ENCODE measurements at places on chromosomes 6 and 20. TPM values are rescaled to one million over a fixed set of nuclear protein-coding genes. Genes with fewer than 3 reads are reported as not detected.

Gene RSPO4
- 8.5 TPM for total RNA-seq

Gene NTSR1
- total RNA-seq, result 0.57 TPM

Gene KCNK16
- total RNA-seq, result not detected

Gene GABRR1
- 0.24 TPM for total RNA-seq

- no peak for DNase-seq
These were observed 127.7 kb upstream of the LRFN2 start for GRCh38 chr6:40714576-40715564.

GRCh38 chr6:23154159-23154558, 584.8 kb downstream of the HDGFL1 start:
- DNase-seq, result no peak

DNA sequence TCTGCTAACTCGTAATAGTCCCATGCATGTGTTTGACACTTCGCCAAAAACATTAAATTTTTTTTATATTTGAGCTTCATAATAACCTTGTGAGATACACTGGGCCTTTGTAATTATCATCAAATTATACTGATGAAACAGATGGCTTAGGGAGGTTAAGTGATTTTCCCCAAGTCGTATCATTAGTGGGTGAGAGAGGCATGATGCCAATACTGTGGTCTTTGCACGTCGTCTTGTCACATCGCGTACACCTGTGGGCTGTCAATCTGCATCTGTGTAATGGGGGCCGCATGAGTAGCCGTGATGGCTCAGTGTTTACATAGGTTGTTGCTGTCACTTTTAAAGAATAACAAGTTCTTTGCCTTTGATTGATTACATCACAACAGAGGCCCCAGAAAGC, 1.7 kb downstream of the PRL start:
- no peak for DNase-seq

- no peak for DNase-seq
These were observed 20.1 kb upstream of the ENPP5 start for GRCh38 chr6:46190889-46191288.

- no peak for DNase-seq
These were observed 75.6 kb downstream of the VEGFA start for GRCh38 chr6:43845646-43846045.

- DNase-seq, result no peak
These were observed 125.7 kb downstream of the ZMYND8 start for GRCh38 chr20:47230811-47231256.

- DNase-seq, result no peak
These were observed 121.2 kb downstream of the GMPR start for GRCh38 chr6:16359563-16359962.

DNA sequence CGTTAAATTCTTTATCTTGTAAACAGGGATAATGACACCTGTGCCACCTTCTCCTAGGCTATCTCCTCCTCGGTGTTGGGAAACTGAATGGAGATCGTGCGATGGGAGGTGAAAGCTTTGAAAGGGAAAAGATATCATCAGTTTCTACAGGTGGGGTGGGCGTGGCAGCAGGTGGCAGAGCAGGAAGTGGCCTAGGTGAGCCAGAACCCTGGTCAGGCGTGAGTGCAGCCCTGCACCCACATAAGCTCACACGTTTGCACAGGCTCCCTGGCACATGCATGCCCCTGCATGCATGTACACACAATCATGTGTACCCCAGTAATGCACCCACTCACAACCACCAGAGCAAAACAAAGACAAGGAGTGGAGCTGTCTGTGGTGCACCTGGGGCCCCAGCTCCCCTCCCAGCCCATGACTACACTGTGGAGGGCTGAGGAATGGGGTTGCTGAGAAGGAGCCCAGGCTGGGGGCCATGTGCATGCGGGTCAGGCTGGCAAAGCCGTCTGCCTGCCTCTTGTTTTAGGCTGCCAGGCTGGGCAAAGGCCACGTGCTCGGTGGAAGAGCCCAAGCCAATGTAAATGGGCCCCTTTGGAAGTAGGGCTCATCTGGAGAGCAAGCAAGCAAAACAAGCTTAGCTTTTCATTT, 61.5 kb downstream of the TFAP2C start:
- DNase-seq, result no peak

- no peak for DNase-seq
These were observed 26.2 kb upstream of the DEFB125 start for GRCh38 chr20:61230-61629.

DNA sequence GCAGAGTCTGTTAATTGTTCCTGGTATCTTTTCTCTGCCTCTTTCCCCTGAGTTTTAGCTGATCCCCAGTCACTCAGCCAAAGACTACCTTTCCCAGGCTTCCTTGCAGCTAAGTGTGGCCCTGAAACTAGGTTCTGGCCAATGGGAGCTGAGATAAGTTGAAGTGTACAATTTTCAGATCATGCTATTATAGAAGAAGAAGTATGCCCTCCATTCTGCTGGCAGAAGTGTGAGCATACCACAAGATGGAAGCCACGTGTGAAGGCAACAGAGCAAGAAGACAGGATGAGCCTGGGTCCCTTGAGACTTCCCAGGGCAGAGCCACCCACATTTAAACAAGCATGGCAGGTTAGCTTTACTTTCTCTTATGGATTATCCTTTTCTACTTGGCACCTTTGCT, 273.2 kb downstream of the HIVEP2 start:
- DNase-seq, result no peak

DNA sequence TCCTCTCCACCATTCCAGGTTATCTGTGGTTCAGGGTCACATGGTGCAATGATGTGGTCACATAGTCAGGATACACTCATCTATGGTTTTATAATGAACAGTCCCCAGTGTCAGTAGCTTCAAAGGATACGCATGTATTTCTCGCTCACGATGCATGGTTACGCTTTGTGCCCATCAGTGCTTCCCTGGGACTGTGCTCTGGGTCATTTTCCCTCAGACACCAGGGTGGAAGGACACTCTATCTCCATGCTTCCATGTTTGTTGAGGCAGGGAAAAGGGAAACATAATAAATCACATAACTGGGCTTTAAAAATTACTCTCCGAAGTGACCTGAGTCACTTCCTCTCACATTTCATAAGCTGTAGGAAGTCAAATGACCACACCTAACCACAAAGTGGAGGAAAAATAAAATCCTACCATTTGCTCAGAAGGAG, 394.8 kb upstream of the NOX3 start:
- DNase-seq, result no peak

Data from WTC11 (cell line).